Cortex of kidney (tissue), 1 donor: ENCODE measurements at places on chromosomes 3 and 15.

DNA sequence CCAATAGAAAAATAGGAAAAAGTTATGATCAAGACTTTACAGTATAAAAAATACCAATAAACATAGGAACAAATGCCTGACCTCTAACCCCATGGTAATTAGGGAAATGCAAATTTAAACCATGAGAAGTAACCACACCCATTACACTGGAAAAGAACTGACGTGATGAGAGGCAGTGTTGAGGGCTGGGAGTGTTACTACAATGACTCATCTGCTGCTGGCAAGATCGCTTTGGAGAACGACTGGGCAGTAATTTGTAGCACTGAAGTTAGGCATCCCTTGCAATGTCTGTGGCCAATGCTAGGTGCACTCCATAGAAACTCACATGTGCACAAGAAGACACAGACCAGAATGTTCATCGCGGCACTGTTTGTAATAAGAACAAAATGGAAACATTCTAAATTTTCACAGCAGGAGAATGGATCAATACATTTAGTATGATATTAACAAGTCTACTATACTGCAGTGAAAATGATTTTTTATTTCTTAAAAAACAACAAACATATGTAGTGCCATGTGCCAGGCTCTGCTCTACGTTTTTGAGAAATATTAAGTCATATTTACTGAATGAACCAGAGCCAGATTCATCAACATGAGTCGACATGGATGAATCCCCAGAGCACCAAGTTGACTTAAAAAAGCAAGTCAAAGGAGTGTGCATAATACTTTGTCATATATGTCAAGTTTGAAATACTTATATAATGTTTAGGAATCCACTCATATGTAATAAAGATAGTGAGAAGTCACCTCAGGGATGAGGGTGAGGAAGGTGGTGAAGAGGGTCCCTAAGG lies 37.6 kb upstream of the EPHB3 start:
- DNase-seq = no peak

- DNase-seq = no peak
These were observed 26.1 kb downstream of the CHDH start for GRCh38 chr3:53820084-53820483.

- no peak for DNase-seq
These were observed 404.4 kb upstream of the MDFIC2 start for GRCh38 chr3:70716832-70717231.

DNA sequence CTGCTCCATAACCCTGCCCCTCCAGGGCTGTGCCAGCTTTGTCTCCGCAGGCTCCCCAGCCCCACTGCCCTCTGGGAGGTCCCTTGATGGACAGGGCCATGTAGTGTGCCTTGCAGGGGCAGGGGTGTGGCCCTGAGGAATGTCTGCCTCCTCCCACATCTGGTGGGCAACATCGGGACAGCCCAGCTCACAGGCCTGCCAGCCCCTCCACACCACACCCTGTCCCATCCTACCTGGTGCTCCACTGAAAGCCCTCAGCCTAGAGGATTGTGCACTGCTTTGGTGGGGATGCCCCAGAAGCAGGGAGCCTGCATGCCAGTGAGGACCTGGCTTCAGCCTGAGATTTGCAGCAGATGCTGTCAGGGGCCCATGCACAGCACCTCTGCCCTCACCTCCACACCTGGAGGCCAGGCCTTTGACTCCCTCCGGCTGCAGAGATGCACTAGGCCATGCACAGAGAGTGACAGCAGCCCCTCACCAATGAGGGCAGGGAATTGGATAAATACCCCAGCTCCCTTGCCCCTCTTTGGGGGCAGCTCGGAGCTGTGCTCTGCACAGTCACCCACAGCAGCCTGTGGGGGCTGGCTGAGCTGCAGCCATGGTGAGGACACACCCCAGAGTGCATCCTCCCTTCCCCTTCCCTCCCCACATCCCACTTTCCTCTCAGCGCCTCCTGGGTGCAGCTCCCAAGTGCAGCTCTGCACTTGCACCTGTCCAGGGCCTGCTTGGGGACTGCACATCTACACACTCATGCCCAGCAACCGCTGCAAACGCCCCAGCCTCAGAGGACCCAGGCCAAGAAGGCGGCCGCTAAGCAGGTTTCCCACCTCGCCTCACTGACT lies 2.7 kb downstream of the C3orf22 start:
- no peak for DNase-seq

DNA sequence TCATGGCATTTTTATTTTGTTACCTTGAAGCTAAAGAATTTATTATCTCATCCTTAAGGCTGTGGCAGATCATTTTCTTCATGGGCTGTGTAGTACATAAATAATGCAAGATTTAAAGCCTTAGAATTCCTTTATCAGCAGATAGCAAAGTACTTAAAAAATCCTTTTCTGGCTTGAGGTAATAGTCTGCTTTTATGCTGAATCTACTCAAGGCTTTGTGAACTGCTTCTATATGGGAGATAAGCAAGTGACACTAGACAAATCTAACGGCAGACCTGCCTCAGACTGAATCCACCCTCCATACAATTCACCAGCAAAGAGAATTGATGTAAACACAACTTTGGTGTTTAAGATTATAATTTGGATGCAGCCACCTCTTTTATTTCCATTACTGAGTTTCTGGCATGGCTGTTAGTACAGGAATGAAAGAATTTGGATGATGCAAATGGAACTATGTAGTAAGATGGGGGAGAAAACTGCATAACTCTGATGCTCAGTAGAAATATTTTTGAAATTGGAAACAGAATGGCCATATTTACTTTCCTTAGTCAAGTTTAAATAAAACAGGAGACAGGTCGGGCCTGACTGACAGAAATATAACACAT lies 1121.5 kb downstream of the NAALADL2 start:
- no peak for DNase-seq

DNA sequence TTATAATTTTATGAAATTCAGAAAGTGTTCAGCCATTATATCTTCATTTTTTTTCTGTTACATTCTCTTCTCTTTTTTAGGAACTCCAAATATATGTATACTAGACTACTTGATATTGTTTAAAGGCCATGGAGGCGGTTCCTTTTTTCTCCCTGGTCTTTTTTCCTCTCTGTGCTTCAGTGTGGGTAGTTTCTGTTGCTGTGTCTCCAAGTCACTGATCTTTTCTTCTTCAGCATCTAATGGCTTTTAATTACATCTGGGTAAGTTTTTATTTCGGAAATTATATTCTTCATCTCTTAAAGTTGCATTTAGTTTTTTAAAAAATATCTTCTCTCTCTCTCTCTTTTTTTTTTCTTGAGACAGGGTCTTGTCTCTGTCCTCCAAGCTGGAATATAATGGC lies 8.9 kb downstream of the PIGX start:
- DNase-seq = no peak

- no peak for DNase-seq
These were observed 37.2 kb upstream of the TMEM115 start for GRCh38 chr3:50396502-50396901.
